CD4-positive, alpha-beta T cell treated with Interleukin-17A for 4 hours (primary cell): ENCODE measurements at places on chromosomes 3 and 15.
A peak's percentile ranks its signal among the peaks of the same experiment; 100 is the strongest.

GRCh38 chr3:21356402-21356801 lies 394.6 kb downstream of the ZNF385D start:
- no peak for DNase-seq

- no peak for DNase-seq
Observed at GRCh38 chr15:63896336-63897115, 62.8 kb upstream of the HERC1 start.

GRCh38 chr3:114377426-114377825 lies 83.6 kb downstream of the TIGIT start:
- DNase-seq = no peak

GRCh38 chr3:172698631-172699030 lies 12.2 kb downstream of the NCEH1 start:
- DNase-seq = no peak

- DNase-seq = no peak
Observed at GRCh38 chr15:33846862-33847261, 121.4 kb upstream of the CHRM5 start.

DNA sequence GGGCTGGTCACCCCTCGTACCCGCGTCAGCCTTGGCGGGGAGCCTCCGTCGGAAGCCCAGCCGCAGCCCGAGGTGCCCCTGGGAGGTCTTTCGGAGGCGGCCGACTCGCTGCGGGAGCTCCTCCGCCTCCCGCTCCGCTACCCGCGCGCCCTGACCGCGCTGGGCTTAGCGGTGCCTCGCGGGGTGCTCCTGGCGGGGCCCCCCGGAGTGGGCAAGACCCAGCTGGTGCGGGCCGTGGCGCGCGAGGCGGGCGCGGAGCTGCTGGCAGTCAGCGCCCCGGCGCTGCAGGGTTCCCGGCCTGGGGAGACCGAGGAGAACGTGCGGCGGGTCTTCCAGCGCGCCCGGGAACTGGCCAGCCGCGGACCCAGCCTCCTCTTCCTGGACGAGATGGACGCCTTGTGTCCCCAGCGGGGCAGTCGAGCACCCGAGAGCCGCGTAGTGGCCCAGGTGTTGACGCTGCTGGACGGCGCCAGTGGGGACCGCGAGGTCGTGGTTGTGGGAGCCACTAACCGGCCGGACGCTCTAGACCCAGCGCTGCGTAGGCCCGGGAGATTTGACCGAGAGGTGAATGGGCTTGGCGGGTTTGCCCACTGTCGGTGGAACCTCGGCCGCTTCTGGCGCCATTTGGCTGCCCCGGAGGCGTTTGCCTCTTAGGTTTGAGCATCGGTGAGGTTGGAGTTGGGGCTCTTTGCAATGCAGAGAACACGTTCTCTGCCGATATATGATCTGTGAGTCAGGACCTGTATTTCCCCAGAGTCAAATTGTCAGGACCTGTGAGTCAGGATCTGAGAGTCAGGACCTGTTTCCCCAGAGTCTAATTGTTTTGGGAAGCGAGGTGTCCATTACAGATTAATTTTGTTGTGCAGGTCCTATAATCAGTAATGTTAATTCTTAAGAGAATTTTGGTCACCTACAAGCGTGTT lies 24.9 kb upstream of the GATM start:
- DNase-seq = peak; percentile 36

GRCh38 chr3:58157700-58158099 lies 53.1 kb downstream of the DNASE1L3 start:
- DNase-seq = no peak

DNA sequence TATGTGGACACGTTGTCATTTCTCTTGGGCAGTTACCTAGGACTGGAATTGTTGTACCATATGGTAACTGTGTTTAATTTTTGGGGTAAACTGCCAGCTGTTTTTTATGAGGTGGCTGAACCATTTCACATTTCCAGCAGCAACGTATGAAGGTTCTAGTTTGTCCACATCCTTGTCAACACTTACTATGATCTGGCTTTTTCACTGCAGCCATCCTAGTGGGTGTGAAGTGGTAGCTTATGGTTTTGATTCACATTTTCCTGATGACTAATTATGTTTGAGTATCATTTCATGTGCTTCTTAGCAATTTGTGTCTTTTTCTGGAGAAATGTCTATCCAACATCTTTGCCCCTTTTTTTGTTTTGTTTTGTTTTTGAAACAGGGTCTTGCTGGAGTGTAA lies 96.2 kb downstream of the VGLL4 start:
- DNase-seq = no peak

DNA sequence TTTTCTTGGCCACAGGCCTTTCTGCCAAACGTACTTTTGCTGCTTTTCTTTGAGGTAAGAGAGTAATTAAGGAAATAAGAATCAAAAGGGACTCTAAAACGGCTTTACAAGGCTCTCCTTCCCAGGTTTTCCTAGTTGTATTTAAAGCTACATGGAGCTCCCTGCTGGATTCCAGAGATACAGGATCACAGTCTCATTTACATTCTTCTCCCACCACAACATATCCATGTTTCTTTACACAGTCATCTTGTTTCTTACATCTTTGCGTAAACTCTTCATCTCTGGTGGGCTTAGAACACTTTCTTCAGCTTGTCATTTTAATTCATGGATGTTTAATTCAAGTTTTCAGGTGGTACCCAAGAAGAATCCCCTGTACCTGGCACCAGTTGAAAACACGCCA lies 117.6 kb upstream of the BFSP2 start:
- no peak for DNase-seq

GRCh38 chr3:64131725-64132469 lies 93.4 kb downstream of the PRICKLE2 start:
- DNase-seq = no peak

GRCh38 chr3:24773798-24774197 lies 279.1 kb upstream of the THRB start:
- DNase-seq = no peak

GRCh38 chr3:195461594-195462307 lies 18.9 kb upstream of the ACAP2 start:
- no peak for DNase-seq

- no peak for DNase-seq
Observed at GRCh38 chr3:29696311-29696710, 415.4 kb downstream of the RBMS3 start.

- DNase-seq = peak; percentile 44
Observed at GRCh38 chr3:14598143-14598569, 53.4 kb upstream of the CCDC174 start.

DNA sequence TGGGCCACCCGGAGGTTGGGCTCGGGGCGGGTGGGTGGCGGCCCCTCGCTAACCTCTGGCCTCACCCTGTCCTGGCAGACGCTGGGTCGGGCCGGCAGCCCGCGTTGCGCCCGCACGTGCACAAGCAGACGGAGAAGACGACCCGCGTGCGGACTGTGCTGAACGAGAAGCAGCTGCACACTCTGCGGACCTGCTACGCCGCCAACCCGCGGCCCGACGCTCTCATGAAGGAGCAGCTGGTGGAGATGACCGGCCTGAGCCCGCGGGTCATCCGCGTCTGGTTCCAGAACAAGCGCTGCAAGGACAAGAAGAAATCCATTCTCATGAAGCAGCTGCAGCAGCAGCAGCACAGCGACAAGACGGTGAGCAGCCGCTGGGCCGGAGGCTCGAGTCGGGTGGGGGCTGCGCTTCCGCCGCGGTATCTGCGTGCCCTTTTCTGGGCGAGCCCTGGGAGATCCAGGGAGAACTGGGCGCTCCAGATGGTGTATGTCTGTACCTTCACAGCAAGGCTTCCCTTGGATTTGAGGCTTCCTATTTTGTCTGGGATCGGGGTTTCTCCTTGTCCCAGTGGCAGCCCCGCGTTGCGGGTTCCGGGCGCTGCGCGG lies 3.7 kb downstream of the ISL2 start:
- DNase-seq = peak; percentile 44

DNA sequence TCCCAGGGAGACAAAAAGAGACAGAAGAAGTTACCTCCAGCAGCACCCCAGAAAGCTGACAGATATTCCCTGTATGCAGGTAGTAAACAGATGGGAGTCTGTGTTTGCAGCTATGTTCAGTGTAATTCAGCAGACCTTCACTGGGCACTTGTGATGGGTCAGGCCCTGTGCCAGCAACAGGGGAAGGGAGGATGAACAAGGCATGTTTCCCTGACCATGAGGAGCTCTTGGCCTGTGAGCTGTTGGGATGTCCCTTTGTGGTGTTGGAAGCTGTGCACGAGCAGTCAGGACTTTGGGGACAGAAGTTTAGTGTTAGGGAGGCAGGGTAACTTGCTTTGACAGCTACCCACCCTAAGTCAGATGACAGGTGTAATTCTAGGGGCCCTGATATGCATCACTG lies 106.0 kb upstream of the TRIM42 start:
- DNase-seq = no peak

DNA sequence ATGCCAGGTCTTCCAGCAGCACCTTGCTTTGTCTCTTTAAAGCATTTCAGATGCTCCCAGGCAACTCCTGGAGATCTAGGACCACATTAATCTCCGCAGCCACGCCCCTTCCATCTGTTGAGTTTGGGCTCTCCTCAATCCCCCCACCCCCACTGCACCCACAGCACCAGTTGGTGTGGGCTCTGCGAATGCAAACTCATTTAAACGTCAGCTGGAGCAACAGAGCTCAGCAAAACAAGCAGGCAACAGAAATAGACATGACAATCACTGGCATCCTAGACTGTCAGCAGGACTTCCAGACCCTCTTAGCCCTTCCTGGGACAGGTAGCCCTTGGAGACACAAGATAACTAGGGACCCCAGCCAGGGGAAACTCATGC lies 106.9 kb downstream of the LSM3 start:
- DNase-seq = no peak

DNA sequence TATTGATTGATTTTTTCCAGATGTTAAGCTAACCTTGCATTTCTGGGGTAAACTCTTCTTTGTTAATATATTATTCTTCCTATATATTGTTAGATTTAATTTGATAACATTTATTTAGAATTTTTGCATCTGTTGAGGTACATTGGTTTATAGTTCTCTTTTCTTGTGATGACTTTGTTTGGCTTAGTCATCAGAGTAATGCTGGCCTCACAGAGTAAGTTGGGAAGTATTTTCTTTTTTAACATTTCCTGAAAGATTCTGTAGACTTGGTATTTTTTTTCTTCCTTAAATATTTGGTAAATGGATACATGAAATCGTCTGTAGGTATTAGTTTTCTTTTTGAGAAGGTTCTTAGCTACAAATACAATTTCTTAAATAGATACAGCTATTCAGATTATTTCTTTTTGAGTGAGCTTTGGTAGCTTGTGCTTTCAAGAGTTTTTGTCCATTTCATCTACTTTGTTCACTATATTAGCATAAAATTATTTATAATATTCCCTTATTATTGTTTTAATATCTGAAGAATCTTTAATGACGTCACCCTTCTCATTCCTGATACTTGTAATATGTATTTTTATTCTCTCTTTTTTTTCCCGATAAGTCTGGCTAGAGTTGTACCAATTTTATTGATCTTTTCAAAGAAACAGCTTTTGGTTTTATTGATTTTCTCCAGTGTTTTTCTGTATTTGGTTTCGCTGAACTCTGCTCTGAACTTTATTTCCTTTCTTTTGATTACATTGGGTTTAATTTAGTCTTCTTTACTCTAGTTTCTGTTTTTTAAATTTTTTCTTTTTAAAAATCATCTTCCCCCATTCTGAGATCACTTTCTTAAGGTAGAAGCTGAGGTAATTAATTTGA lies 6.5 kb upstream of the HPS3 start:
- no peak for DNase-seq

DNA sequence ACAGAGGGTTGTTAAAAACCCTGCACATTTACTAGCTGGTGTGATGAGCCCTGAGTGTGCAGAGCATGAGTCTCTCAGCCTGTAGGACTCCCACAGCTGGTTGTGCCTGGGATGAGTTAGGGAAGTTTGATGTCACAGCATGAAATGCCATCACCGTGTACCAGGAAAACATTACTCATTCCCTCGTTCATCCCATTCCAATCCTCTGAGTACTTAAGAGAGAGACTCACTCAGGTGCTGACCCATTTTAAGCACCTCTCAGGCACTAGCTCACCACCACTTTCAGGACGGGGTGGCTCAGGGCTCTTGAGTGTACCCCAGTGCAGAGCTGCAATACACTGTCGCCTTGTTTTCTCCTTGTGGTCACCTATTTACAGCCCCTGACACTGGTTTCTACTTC lies 18.7 kb downstream of the MGLL start:
- DNase-seq = no peak

- DNase-seq = no peak
Observed at GRCh38 chr15:91894606-91895005, 41.1 kb downstream of the SLCO3A1 start.

DNA sequence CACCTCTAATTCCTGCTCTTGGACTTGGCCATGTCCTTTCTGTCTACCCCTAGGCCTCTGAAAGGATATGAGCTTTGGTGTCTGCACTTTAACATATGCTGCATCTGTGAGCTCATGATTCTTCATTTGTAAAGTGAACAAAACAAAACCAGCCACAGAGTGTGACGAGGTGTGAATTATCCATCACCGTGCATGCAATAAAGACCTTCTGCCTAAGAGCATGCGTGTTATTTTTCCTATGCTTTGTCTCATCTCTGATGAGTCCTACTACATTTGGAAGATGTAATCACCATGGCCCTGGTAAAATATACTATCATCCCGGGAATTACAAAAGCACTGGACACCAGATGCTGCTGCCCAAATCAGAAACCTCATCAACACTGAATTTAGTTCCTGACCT lies 103.5 kb upstream of the KCNAB1 start:
- no peak for DNase-seq

GRCh38 chr3:100656945-100657344 lies 47.5 kb downstream of the ADGRG7 start:
- DNase-seq = no peak

GRCh38 chr3:107284612-107285011 lies 92.6 kb upstream of the CCDC54 start:
- no peak for DNase-seq

DNA sequence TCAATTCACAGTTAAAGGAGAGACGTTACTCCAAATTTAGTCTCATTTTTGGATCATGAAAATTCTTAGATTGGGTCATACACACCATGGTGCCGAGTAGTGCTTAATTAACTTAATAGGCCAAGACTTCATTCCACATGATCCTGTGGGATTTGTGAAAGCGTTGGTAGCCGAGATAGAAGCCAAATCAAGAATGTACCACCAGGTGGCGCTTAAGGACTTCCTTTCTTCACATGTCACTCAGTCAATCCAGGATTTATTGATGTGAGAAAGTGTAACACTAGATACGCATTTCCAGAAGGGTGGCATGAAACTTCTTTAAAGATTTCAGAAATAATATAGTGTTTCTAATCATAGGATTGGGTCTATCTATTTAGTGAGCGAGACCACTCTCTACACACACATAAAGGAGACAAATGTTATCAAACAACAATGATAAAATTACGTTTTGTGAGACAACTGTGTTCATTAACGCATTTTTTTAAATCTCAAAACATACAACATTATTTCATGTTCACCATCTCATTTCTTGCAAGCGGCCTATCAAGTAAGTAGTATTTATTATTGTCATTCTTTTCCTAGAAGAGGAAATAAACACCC lies 436.1 kb downstream of the CHL1 start:
- peak; percentile 20 for DNase-seq

DNA sequence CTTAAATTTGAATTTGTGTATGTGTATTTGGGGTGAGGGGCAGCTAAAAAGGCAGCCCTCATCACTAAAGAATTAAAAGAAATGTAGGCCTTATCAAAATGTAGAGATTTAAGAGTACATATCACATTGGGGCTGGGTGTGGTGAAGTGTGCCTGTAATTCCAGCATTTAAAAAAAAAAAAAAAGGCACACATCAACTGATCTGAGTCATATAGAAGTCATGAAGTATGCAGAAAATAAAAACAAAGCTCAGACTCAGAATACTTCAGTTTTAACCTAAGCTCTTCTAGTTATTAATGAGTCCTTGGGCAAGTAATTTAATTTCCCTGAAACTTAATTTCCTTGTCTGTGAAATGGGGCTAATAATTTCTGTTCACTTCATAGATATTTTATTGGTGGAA lies 31.6 kb downstream of the SLC24A1 start:
- no peak for DNase-seq

GRCh38 chr3:145900056-145900829 lies 260.7 kb downstream of the PLOD2 start:
- no peak for DNase-seq
